Nephron progenitor cell (in vitro differentiated cells): ENCODE measurements at places on chromosomes 6 and 20.

DNA sequence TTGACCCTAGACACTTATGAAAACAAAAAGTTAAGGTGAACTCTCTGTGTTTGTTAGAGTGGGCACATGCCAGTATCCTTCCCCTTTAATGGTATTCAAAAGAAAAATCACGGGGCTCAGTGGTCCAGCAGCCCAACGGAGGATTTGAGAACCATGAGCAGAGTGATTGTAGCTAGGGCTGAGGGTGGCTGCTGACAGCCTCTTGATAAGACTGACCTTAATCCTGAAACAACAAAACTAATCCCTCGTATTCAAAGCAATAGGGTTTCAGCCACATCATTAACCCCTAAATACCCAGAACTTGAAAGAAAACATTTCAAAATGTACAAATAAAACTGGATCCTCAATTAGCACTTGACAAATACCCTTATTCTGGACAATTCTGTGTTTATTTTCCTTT is 95.1 kb downstream of the SNAP25 start:
- no peak for DNase-seq

- DNase-seq = peak; percentile 41
Measured at GRCh38 chr20:21708738-21709534, 3.5 kb downstream of the PAX1 start.

DNA sequence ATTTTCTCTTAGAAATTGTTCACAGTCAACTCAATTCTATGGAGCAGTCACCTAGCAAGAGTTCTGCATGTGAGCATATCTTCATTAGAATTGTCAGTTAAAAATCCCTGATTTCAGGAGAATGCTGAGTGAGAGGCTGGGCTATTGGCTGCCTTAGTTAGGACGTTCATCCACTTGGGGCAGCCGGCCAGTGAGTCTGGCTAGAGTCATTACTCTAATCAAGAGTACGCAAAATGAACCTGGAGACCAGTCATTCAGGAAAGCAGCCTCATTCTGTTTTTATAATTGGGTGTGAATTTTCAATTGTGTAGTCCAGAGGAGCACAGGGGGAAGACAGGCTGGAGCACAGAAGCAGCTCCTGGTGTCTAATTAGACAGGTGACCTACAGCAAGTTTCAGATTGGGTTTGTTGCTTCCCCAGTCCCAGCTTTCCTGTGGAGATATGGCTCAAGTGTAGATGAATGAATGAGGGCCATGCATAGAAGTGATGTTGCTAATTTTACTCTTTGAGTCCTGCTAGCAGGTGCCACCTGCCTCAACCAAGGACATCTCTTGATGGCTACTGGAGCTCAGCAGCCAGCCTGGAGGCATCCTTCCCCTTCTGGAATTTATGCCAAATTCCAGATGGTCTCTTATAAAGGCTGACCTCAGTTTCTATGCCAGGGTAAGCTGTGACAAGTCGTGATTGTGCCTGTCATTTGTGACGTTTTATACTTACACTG is 265.7 kb downstream of the NKAIN2 start:
- DNase-seq = no peak

- DNase-seq = no peak
Measured at GRCh38 chr20:60529149-60529548, 570.9 kb downstream of the CDH26 start.

DNA sequence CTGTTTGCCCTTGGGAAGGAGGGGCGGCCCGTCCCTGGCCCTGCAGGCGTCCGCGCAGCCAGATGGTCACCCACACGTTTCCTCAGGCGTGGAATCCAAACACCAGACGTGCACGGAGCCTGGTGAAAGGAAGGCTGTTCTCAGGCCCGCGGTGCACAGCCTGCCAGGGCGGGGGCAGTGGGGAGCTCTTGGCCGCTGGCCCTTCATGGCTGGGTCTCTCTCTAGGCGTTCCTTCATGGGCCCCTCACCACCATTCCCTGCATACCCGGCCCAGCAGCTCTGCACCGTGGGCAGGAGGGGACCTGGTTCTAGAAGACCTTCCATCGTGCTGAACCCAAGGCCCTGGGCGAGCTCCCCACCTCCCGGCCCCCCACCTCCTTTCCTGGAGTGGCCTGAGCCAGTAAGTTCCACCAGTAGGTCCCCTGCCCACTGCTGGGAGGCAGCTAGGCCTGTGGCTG is 30.4 kb upstream of the SMOC2 start:
- no peak for DNase-seq

DNA sequence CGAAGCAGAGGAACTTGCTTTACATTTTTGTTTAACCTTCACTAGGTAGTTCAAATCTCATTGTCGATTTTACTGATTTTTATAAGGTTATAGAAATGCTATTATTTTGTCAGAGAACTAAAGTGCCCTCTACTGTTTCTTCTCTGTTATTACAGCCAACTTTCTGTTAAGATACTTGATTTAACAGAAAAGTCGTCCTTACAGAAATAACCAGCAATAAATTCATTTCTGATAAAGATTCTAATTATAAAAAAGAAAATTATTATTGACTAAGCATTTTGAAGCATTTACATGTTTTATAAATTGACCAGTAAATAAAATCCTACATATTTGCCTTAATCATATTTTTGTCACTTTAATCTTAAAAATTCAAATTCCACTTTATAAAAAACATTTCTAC is 60.8 kb downstream of the OGFRL1 start:
- DNase-seq = no peak

- no peak for DNase-seq
Measured at GRCh38 chr6:52176550-52176949, 9.6 kb upstream of the IL17A start.

DNA sequence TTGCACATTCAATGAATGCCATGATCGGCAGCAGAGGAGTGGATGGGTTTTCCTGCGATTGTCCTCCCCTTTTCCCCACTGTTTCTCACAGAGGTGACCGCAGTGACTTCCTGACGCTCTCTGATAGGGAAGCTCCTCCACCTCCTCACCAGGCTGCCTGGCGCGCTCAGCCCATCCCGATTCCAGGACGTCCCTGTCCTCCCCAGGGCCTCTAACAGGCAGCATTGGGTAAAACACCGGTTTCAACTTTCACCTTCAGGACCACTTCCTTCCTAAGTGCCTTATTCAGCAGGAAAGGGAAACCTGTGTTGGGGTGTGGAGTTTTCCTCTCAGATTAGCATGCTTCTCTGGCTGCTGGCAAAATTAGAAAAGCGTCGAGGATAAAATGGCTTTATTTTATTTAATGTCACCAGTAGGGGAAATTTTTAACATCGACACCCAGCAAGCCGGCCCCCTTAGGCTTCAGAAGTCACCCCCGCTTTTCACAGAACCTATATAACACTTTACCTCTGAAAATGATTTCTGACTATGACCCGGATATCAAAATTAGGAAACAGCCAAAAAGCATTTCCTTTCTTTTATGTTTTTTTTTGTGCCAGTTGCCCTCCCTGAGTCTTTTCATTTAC is 570.4 kb upstream of the GJE1 start:
- peak; percentile 53 for DNase-seq

DNA sequence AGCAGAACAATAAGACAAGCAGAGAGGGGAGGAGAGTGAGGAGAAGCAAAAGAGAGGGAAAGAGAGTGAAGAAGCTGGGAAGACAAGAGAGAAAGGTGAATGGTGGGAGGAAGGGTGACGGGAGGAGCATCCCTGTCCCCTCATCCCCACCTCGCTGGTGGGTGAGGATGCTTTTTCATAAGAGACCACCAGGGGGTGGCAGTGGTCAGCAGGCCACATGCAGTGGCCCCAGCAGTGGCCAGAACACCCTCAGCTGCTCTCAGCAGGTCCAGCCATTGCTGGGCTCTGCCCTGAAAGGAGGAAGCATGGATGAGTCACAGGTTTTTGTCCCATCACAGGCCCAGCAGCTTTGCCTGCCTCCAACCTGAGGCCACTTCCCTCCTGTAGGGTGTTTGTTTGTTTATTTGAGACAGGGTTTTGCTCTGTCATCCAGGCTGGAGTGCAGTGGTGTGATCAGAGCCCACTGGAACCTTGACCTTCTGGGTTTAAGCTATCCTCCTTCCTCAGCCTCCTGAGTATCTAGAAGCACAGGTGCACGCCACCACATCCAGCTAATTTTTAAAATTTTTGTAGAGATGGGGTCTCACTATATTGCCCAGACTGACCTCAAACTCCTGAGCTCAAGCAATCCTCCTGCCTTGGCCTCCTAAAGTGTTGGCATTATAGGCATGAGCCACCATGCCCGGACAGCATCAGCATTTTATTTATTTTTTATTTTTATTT is 24.0 kb downstream of the FGD2 start:
- peak; percentile 74 for DNase-seq

DNA sequence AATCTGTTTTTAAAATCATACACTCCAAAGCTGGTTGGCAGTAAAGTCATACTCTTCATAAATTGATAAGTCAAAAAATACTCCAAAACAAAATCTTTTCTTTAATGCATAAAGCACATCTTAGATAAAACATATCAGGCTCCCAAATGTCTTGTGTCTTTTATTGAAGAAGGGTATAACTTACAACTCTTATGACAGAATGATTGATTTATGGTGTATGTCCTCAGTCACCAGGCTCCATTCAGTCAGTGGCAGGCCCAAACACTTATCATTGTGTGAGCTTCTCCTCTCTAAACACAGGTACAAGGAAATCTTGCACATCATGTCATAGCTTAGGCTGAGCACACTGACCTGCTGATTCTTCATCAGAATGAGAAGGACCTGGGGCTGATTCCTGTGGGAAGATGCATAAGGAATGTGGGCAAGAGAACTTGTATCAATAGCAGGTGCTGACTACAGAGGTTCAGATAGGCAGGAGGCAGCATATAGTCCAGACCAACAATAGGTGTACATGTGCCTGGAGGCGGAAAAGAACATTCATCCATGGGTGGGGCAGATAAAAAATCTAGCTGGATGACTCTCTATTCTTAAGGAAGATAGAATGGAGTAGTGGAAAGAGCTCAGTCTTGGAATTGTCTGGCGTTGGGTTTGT is 1.9 kb downstream of the CALHM5 start:
- DNase-seq = no peak

DNA sequence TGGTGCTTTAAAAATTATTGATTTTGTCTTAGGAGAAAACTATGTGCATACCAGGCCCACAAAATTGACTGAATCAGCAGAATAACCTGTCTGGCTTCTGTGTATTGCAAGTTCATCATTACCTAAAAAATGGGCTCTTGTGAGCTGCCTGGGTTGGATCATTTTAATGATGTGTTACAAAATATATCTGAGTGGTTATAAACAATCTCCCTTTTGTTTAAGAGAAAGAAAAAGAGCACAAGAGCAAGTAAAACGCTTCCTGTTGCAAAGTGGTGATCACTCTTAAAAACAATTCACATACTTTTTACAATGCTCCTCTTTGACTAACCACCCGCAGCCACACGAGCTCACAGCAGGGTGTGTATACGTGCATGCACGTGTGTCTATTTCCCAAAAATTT is 335.1 kb downstream of the HDGFL1 start:
- no peak for DNase-seq

DNA sequence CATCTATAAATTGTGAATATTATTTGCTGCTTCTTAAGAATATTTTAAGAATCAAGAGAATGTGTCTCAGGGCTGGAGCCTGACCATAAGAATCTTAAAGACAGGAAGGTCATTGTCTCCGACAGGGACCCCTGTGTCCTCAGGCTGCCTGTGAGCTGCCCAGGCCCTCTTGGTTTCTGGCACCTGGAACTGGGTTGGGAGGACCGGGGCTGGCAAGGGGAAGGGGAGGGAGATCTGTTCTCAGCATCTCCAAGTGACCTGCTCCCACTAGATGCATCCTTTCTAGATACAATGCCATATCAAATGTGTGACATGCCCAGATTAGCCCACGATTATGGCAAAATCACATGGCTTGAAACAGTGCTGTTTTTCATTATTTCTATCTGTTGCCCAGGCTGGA is 110.5 kb downstream of the SCML4 start:
- DNase-seq = no peak

GRCh38 chr20:36861875-36862801 is 13.8 kb upstream of the TLDC2 start:
- DNase-seq = peak; percentile 40

DNA sequence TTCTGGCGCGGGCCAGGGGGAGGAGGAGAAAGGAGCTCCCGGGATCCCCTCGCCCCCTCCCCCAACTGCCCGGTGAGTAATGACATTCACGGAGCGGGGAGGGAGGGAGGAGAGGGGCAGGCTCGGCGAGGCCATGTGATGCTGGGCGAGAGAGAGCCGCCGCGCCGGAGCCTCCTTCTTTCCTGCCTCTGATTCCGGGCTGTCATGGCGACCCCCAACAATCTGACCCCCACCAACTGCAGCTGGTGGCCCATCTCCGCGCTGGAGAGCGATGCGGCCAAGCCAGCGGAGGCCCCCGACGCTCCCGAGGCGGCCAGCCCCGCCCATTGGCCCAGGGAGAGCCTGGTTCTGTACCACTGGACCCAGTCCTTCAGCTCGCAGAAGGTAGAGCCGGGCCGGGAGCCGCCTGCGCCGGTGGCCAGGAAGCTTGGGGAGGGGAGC is at the start of gene GDAP1L1:
Gene GDAP1L1 (plus strand): TSS at position 178 of the 441 bp plus-strand sequence. CDS start 27 bp downstream, at position 205.
- DNase-seq = peak; percentile 67

DNA sequence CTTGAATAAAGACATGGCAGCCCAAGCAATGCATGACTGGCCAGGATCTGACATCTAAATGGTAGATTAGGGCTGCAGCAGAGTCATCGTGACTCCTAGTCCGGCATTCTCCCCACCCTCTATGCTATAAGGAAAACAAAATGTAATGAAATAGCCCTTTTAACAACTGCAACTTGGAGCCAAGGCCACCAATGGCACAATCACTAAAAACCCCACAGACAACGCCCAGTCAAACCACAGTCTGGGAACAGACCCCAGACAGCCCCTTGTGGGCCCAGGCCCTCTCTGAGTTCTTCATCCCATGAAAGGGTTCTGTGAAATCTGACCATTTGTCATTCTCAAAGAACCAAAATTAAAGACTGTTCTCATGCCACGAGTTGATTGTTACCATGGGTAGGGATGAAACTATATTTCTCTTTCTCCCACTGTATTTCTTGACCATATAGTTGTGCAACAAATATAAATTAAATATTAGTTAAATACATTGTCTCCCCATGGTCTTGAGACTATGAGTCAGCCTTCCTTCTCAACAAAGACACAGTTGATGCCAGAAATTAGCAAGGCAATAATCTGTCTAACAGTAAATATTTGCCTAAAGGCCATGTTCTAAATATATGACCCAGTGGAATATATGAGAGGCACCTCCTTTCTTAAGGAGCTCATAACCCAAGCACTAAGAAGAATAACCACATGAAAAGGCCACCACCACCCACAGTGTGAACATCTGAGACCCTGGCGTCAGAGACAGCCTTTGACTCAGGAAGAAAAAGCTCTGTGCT is 85.6 kb upstream of the SSTR4 start:
- no peak for DNase-seq

GRCh38 chr20:59064214-59064722 is 21.7 kb upstream of the PRELID3B start:
- DNase-seq = no peak

- DNase-seq = no peak
Measured at GRCh38 chr6:113924312-113924723, 46.6 kb downstream of the HDAC2 start.

GRCh38 chr20:13261460-13262301 is 40.6 kb downstream of the ISM1 start:
- DNase-seq = peak; percentile 67
